ENCODE measurements at places on chromosomes 12 and 14.
A peak's percentile ranks its signal among the peaks of the same experiment; 100 is the strongest.

- DNase-seq: no peak
These were observed 270.4 kb upstream of the FAR2 start for GRCh38 chr12:28878629-28879028.

DNA sequence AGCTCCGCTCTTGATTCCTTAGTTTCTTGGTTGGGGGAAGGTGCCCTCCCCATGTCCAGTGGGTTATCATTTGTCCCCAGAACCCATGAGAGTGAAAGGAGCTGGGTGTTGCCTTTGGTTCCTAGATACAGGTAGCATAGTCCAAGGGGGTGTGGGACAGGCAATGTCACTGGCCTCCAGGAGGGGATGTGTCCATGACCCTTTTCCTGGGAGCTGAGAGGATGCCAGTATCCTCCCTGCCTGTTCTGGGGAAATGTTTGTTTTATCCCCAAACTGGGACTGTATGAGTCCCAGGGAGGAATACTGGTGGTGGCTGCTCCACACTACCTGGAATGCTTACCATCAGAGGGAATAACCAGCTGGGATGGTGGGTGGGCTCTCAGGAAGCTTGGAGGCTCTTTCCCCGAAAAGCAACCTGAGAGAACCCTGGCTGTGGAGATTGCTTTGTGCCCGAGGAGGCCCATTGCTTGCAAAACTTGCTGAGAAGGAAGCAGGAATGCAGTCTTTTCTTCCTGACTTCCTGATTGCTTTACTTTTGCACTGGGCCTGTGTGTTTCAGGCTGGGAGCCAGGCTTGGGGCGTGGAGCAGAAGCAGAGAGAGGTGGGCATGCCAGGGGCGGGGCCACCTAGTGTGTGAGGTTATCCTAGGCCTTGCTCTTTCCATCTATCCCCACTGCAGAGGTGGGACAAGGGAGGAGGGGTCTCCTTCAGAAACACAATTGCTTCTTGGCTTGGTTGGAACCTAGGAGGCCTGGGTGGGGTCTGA, 715 bp upstream of the SLC10A1 start:
- no peak for DNase-seq

GRCh38 chr12:75457191-75457590, 23.4 kb upstream of the GLIPR1 start:
- no peak for DNase-seq

GRCh38 chr12:15417691-15418090, 95.4 kb downstream of the PTPRO start:
- no peak for DNase-seq

- no peak for DNase-seq
These were observed 309.2 kb downstream of the FOXG1 start for GRCh38 chr14:29075761-29076160.

DNA sequence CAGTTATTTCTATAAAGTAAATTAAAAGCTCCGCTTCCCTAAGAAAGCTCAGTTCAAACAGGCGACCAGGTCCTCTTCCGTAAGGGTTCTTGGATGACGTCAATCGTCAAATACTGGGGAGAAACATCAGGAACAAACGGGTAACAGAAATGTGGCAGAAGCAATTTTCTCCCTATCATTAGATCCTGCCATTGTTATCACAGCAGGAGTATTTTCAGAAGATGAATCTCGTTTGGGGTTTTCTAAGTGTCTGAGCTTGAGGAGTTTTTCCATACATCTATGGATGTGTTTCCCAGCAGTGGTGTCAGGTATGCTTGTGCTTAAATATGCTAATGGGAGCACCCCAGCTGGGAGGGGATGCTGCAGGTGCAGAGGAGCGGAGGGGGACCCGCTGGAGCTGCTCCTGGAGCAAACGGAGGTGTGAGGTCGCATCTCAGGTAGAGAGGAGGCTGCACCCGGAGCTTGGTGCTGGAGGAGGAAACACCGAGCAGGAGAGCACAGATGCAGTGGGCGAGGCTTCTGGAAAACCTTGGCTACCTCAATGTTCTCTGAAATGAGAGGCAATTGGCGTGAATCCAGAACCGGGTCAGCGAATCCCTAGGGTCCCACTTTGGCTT, 795.5 kb downstream of the AACS start:
- no peak for DNase-seq

DNA sequence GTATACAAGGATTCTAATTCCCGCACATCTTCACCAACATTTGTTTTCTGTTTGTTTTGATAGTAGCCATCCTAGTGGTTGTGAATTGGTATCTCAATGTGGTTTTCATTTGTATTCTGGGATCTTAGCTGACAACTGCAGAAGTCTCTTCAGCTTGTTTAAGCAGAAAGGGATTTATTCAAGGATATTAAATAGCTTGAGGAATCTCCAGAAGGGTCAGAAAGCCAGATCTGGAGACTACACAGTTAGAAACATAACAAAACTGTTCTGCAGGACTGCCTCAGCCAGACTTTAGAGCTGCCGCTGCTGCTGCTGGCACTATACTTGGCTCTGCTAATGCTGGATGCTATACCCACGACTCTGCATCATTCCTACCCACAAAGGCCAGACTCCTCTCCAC, 13.4 kb upstream of the CDKL1 start:
- DNase-seq: no peak

GRCh38 chr12:110079477-110080400, 31.4 kb upstream of the C12orf76 start:
- no peak for DNase-seq

DNA sequence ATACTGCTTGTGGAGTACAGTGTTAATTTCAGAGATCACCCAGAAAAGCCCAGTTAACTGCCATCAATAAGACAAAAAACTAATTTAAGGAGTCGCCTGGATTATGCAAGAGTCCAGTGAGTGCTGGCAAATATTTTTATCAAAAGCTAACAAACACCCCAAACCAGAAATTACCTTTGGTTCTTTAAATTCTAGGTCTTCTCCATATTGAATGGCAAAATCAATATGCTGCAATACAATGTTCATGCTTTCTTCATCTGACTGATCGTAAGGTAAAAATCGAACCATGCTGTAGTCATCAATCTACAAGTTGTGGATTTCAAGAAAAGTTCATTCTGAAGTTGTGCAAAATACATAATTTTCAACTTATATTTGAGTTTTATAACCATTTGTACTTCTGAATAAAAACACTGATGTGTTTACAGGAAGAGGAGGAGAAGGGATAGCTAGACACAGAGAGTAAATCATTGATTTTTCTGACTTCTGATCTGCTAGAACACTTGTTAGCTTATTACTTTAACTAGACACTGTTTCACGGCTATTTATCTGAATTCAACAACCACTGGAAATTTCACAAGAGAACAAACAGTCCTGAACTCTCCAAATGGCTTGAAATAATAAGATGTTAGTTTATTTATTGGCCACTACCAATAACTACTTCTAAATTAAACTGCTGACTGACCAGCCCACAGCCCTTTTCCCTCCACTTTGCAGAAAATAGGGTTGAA, 3.6 kb upstream of the ARPC3 start:
- no peak for DNase-seq

DNA sequence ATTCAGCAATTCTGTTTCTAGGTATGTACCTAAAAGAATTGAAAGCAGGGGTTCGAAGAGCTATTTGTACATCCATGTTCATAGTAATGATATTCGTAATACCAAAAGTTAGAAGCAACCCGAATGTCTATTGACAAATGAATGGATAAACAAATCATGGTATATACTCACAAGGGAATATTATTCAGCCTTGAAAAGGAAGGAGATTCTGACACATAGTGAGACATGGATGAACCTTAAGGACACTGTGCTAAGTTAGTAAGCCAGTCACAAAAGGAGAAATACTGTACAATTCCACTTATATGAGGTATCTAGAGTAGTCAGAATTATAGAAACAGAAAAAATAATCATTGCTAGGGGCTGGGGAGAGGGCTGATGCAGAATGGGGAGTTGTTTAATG, 4.4 kb upstream of the FBXL14 start:
- no peak for DNase-seq

DNA sequence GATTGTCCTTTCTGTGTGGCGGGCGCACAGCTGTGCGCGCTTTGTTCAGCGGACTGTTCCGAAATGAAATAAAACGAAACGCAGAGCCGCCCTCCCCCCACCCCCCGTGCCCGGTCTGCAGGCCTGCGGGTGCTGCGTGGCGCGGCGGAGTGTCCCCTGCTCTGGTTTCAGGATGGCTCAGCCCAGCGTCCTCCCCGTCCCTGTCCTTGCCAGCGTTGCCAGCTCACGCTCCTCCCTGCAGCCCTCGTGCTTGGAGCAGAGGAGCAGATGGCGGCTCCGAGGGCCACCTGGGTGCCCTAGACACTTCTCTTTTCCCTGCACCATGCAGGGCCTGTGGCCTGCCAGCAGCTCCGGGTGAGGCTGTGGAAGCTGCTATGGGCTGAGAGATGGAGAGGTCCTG, 17.5 kb upstream of the BEGAIN start:
- DNase-seq: no peak

GRCh38 chr12:124623344-124624035, 56.1 kb upstream of the NCOR2 start:
- no peak for DNase-seq

DNA sequence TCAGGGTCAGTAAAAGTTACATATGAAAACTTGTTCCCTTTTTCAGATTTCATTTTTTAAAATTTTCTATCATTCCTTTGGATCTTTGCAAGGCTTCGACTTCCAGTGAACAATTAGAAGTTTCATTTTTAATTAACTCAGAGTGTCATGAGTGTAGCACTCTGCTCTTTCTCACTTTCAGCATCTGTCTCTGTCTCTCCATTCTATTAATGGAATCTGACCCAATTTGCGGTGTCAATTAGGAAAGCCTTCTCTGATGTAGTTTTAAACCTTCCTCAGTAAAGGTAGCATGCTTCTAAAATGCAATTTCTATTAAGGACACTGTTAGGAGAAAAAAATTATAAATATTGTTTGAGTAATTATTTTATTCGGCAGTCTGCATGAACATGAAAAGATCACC, 68.3 kb downstream of the SLC38A1 start:
- DNase-seq: no peak

DNA sequence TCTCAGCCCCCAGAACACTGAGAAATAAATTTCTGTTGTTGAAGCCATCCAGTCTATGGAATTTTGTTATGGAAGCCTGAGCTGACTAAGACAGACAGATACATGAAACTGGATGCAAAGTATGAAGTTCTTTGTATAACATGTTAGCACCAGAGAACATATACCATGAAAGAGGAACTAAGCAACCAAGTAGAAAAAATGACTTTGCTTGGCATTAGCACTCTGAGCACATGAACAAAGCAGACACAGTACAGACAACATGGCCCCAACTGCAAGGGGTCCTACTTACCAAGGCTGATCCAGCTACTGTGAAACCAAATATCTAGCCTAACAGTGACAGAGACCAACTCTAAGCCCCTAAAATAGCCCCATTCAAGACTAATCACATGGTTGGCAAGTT, 13.8 kb downstream of the EXOC5 start:
- DNase-seq: no peak

DNA sequence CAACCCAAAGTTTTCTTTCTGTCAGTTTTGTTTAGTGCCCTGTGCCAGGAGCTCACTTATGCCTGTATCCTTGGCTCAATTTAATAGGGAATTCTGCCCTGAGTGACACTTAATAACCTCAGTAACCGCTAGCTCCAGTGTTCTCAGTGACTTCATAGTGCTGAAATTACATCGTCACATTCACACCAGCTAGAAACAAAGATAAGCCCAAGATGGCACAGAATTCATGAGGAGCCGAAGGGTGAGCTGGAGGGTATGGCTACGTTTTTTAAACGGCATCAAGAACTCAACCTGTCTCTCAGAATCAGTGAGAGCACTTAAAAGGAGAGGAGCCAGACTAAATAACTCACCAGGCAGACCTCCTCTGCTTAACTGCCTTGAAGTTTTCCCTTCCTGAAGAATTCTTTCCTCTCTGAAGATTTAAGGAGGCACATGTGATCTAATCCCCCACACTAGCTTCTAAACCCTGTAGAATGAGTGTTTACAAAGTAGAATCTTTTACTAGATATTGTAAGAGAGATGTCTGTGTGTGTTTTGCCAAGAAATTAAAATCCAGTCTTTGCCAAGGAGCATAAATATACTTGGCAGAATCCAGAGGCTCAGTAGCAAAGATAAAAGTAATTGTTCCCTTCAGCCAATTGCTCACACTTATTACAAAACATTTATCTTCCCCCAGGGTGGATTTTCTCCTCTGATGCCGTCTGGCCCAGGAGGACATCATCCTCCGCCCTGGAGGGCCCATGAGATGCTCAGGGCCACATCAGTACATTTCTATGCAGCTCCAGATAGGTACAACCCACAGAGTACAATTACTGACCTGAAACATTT, 37.3 kb downstream of the PTGER2 start:
- peak; percentile 88 for DNase-seq

- DNase-seq: no peak
These were observed 81.2 kb downstream of the BCL11B start for GRCh38 chr14:99190696-99191394.
